ENCODE measurements at places on chromosomes 3 and 15.

DNA sequence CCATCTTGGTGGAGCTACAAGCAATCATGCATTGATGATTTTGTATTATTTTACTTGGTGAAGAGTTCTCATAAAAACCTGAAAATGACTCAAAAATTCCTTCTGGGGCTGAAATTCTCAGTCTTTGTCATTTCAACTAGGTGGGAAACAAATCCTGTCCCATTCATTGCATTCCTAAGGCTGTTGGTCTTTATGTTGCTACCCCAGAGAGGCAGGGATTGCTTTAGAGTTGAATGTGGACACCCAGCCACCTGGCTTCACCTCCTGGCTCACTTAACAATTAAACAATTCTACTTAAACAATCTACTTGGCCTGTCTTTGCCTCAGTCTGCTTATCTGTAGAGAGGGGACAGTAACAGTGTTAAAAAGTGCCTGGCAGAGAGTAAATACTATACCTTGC, 117.3 kb upstream of the UBE3A start:
- no peak for DNase-seq

- DNase-seq, result peak; percentile 32
These were observed 161.3 kb upstream of the TLE3 start for GRCh38 chr15:70259028-70259424.

- no peak for DNase-seq
These were observed 7.6 kb upstream of the FOXP1 start for GRCh38 chr3:71591101-71591500.

DNA sequence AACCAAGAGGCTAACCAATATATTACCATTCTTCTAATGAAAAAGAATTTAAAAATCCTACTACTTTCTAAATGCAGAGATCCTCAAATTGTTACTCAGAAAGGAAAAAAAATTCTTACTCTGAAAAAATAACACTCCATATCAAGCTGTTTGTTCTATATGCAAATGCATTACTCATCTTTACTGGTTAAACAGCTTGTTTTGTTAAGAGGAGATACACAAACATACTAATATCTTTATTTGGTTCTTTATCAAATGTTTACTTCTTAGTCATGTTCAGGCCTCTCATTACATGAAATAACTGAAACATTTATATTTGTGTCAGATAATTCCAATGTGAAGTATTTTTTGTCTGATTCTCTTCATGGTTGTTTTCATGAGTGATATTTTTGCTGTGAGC, 146.8 kb downstream of the PCCB start:
- DNase-seq, result peak; percentile 23

DNA sequence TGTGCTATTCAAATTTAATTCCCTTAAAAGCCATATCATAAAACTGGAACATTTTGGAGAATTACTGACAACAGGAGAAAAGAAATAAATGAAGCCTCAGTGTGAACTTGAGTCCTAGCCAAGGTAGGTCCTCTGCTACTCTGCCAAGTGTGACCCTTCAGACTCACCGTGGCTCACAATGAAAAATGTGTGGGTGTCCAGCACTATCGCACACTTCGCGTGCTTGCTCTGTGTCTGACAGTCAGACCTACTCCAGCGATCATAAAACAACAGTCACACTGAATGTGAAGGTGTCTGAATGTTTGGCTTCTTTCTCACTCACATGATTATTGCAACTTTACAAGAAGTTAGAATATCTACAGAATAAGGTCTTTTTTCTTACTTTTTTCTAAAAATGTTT, 65.8 kb upstream of the TRA2B start:
- no peak for DNase-seq

Data from epithelial cell of esophagus (primary cell).